ENCODE measurements at places on chromosomes 6 and 20.

DNA sequence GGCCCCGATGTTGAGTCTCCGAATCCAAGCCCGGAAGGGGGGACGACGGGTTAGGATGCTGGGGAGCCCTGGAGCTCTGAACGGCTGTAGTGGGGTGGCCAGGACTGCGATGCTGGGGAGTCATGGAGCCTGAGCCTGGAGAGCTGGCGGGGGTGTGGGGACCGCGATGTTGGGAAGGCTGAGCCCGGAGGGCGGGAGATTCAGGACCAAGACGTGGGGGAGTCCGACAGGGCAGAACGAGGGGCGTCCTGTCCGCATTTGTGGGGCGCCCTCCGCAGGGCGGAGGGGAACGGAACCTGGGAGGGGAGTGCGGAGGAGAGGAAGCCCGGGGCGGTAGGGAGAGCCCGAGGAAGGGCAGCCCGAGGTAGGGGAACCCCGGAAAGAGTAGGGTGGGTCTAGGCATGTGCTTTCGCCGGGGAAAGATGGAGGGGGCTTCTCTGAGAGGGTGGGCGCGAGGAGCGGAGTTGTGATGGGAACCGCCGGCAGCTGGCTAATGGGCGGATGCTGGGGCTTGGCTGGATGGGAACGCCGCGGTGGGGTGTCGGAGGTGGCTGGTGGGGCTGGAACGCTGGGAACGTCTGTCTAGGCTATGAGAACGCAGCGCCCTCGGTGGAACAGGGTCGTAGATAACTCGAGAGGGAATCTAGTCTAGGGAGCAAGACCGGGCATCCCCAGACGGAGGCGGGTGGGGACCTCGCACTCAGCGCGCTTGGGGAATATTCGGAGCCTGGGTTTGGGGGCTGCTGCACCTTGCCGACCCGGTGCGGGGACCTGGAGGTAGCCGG lies 684 bp downstream of the PAQR8 start:
- peaks cover 9% of the 10 kb centered on the region for H3K4me1 ChIP-seq
- no peaks in the 10 kb centered on the region for H3K36me3 ChIP-seq
- H3K27me3 ChIP-seq: no peaks in the 10 kb centered on the region

DNA sequence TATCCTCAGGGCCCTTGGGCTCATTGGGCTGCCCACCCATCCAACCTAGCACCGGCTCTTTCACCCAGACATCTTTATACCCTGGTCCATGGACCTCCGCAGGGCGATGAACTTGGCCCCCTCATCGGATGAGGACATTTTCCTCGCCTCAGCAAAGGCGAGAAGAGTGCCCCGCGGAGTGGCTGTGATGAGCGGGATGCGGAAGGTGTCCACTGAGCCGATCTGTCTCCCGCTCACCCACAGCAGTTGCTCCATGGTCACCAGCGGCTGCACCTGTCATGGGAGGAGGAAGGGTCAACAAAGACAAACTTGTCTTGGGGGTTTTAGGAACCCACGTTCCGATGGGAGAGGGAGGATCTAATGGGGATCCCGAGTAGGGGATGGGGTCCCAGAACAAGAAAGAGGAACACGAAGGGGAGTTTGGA lies 690 bp downstream of the NEU1 start:
- no peak for DNase-seq
- no peaks in the 10 kb centered on the region for H3K27me3 ChIP-seq
- no peak overlapping the region for H3K27ac ChIP-seq
- peak overlapping the region; percentile 79 for H3K4me3 ChIP-seq
- H3K36me3 ChIP-seq: peaks cover 4% of the 10 kb centered on the region
- H3K4me1 ChIP-seq: peaks cover 12% of the 10 kb centered on the region

DNA sequence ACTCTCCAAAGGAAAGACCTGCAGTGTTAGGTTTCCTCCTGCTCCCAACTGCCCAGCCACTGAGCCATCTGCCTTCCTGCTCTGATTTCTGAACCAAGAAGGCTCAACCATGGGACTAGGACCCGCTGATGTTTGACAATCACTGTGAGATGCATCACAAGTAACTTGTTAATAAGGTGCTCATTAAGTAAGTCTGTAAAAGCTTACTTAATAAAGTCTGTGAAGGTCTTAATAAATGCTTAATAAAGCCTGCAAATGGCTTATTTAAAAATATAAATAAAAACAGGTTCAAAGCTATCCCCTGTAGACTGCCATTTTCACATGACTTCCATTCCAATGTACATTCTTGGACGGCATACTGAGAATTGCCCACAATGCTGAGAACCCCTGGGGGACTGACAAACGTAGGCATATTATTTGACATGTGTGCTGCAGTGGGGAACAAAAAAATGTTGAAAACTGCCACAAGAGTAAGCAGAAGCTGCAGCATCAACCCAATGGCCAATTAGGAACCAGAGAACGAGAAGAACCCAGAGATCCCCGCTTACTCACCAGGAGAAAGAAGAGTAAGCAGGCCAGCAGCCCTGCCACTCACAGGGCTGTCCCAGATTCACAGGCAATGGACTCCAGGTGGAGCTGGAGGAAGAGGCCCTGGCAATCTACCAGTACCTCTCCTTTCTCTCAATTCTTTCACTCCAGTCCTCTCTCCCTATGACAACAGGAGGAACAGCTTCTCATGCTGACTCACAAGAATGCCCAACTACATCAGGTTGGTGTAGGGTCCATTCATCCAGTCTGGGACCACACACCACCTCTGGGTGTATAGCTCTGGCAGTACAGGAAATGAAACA lies 19.5 kb downstream of the KIF13A start:
- H3K27me3 ChIP-seq: no peaks in the 10 kb centered on the region
- no peak overlapping the region for H3K4me3 ChIP-seq
- H3K4me1 ChIP-seq: peaks cover 7% of the 10 kb centered on the region
- no peak overlapping the region for H3K27ac ChIP-seq
- DNase-seq: no peak

GRCh38 chr6:53273370-53273769 lies 75.4 kb downstream of the ELOVL5 start:
- H3K27ac ChIP-seq: no peak overlapping the region
- no peaks in the 10 kb centered on the region for H3K4me1 ChIP-seq
- no peaks in the 10 kb centered on the region for H3K27me3 ChIP-seq
- no peak for DNase-seq
- H3K36me3 ChIP-seq: peaks cover 58% of the 10 kb centered on the region
- H3K4me3 ChIP-seq: no peak overlapping the region

All from H1 (cell line).